ENCODE measurements at places on chromosomes 2 and 18.

- DNase-seq = no peak
Observed at GRCh38 chr2:100895402-100895801, 75.5 kb downstream of the NPAS2 start.

DNA sequence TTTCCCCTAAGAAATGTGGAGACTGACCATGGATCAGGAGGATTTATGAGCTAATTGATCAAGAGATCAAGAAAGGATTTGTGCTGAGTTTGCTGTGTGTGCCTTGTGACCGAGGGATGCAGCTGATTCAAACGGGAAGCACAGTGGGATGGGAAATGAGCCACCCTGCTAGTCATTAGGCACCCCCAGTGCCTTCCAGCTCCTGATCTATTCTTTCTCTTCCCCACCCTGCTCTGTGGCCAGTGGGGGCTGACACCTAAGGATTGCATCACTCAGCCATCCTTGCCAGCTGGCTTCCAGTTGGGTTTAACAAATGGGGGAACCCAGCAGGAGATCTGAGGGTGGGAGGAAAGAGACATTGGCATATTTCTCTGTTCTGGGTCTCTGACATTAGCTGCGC lies 132.2 kb upstream of the CXCR4 start:
- no peak for DNase-seq

DNA sequence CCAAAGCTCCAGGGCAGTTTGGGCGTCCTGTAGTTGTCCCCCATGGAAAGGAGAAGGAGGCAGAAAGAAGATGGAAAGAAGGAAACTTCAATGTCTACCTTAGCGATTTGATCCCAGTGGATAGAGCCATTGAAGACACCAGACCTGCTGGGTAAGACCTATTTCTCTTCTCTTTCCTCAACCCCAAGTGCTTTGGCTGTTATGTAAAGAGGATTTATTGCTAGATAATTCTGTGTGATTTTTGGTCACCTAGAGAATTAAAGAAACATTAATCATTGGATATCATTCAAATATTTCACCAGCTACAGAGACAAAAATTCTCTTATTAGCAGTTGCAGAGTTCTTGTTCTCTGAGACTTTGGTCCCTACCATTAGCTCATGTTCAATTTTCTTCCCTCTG lies 1.9 kb downstream of the GALNT5 start:
- DNase-seq = no peak

- DNase-seq = no peak
Observed at GRCh38 chr2:67865917-67866316, 196.9 kb downstream of the C1D start.

DNA sequence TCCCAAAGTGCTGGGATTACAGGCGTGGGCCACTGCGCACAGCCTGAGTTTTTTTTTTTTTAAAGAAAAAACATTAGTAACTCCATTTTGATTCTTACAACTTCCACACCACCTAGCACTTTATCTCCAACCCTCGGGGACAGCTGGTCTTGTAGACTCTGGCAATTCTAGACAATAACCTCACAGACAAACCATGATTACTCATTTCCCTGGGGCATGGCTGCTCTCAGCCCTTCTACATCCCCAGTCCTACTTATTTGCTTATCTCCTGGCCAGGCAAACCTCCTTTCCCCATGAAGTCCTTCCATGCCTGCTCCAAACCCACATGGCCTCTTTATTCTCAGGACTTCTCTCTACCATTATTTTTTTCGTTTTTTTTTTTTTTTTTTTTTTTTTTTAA lies 91.1 kb downstream of the ACTR3 start:
- no peak for DNase-seq

- DNase-seq = no peak
Observed at GRCh38 chr2:23404426-23404825, 19.4 kb downstream of the KLHL29 start.

DNA sequence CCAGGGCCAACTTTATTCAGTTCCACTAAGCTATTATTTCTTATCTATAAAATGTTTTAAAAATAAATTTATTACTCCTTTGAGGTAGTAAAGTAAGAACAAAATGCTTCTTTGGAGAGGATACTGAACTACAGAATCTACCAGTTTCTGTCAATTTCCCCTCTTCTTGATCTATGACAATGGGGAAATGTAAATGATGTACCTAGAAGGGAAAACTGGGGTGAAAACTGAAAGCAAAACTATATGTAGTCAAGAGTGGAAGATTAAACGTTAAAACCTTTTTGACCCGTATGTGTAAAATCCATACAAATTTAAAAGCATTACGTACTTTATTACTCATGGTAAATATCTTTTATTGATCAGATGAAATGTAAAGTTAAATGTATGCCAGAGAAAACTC lies 1287.8 kb upstream of the TMEFF2 start:
- no peak for DNase-seq

DNA sequence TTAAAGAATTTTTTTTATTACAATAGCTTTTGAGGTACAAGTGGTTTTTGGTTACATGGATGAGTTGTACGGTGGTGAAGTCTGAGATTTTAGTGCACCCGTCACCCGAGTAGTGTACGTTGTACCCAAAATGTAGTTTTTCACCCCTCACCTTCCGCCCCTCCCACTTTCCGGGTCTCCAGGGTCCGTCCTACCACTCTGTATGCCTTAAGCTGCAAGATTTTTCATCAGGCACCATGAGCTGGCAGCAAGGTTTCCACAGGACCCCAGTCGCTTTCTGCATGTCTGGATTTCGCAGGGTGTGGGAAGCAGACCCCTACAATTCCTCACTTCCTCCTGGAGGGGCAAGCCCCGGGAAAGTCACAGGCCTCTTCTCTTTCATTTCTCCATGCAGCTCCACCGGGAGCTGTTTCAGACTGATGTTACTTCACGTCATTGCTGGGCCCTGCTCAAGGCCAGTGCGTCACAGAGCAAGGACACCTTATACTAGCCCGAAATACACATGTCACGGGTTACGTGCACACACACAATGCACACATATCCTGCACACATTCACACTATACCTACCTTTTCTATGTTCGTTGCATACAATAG lies 179.1 kb downstream of the ZFP36L2 start:
- DNase-seq = no peak

DNA sequence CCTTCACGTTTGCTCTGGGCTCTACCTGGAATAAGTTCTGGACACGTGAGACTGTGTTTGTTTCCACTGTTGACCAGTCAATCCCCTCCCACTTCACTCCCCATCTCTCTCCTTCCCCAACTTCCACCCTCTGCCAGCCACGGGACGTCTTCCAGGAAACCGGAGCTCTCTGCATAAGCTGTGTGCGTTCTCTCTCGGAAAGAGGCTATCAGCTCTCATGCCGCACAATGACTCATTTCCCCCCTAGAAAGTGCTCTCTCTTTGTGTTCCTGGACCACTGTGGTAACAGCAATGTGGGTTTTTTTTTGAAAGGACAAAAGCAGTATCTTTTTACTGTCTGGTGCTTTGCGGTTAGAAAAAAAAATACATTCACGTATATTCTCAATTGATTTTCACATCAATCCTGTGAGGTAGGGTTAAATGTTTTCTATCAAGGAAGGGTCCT lies 10.2 kb downstream of the PROKR1 start:
- no peak for DNase-seq

DNA sequence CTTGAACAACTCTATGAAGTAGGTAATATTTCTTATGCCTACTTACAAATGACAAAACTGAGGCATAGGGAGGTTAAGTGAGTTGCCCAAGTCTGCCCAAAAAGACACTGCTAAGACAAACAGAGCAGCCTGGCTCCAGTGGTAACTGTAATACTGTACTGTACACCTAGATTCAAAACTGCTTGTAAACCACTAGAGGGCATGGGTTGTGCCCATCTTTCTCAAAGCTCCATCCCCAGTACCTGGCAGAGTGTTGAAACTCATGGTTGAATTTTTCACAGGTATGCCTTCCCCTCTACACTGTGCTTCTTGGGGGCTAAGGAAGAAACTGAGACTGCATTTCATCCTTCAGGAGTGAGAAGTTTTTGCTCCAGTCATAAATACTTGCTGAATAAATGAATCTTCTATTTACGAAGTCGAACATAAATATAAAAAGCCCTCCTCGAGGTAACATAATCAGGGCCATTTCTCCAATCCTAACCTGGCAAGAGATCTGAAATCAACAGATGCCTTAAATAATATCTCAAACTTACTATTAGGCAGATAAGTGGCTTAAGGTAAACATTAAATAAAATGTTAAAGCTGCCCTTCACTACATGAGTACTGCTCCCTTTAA lies 2.0 kb downstream of the PPP4R1 start:
- DNase-seq = no peak

- DNase-seq = no peak
Observed at GRCh38 chr2:201730651-201731285, 32.3 kb upstream of the MPP4 start.

GRCh38 chr18:54561706-54562267 lies 29.3 kb upstream of the DYNAP start:
- no peak for DNase-seq

Data from epithelial cell of proximal tubule (primary cell).